Muscle of leg (tissue), 16 donors: ENCODE measurements at places on chromosomes 1 and 21. TPM values are rescaled to one million over a fixed set of nuclear protein-coding genes. Genes with fewer than 3 reads are reported as not detected.

DNA sequence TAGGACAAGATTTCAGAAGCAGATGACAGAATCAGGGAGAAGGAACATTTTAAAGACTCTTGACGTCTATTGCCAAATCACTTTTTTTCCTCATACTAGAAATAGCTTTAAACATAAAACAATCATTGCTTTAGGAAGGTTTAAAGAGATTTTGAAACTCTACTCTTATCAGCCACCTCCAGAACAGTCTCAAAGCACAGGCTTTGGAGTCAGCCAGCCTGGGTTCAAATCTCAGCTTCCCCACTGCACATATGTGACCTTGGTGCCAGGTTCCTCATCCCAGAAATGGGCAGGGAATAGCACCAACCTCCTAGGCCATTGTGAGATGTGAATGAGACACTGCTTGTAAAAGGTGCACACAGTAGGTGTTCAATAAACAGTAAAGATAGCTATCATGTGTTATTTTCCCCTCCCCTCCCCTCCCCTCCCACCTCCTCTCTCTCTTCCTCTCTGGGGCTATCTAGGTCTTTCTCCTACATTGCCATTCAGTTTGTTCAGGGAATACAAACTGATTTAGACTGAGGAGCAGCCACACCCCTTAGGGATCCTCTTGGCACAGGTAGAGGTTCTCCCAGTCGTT lies 20.6 kb downstream of the SPOCD1 start:
- no peak for DNase-seq

GRCh38 chr1:200845360-200845759 lies 27.4 kb upstream of the GPR25 start:
- DNase-seq, result no peak

GRCh38 chr1:180415985-180416633 lies 86.3 kb downstream of the ACBD6 start:
- DNase-seq, result peak; percentile 21

The MATN1 gene
- total RNA-seq, result 0.71 TPM

- peak; percentile 42 for DNase-seq
These were observed 121.1 kb upstream of the ADAR start for GRCh38 chr1:154729031-154729442.

DNA sequence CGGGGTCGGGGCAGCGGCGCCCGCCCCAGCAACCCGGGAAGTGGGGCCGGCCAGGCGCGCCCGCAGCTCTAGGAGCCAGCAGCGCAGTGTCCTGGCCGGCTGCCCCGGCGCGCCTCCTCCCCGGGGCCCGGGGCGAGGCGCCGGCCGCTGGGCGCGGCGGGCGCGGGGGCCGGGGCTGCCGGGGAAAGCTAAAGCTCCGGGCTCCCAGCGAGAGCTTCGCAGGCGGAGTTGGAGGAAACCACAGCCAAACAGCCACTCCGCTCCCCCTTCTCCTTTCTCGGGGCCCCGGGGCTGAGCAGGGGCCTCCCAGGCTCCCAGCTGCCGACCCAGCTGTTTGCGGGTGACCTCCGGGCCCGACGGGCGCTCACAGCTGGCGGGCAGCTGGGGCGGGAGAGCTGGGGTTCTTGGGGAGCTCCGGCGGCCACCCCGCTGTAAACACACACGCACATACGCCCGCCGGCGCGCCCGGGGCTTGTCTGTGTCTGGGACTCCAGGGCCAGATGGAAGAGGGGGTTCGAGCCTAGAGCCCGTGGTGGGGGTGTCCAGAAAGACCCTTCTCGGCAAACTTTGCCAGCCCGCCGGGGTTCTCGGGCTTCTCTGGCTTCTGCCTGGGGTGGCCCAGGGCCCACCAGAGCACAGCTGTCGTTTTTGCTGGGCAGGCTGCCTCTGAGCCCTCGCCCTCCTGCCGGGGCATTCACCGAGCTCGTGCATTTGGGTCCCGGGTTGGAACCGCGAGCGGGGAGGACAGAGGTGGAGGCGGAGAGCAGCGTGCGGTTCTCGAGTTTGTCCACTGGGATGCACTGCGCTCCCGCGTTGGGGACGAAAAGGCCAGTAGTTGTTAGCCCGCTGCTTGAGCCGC lies 1.5 kb downstream of the AJAP1 start:
- DNase-seq, result peak; percentile 83
